T-helper 9 cell (primary cell): ENCODE measurements at places on chromosomes 7 and 10.
A peak's percentile ranks its signal among the peaks of the same experiment; 100 is the strongest.

DNA sequence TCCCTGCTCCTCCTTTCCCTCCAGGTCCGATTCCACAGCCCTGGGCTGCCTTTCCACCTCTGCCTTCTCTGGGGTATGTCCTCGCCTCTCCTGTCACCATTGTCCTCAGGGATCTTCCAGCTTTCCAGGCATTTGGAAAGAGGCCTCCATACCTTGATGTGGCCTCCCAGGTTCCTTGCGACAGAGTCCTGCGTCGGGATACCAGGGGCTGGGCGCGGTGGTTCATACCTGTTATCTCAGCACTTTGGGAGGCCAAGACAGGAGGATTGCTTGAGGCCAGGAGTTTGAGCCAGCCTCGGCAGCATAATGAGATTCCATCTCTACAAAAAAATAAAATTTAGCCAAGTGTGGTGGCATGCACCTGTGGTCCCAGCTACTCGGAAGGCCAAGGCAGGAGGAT lies 171.1 kb downstream of the CUX1 start:
- no peak for DNase-seq

DNA sequence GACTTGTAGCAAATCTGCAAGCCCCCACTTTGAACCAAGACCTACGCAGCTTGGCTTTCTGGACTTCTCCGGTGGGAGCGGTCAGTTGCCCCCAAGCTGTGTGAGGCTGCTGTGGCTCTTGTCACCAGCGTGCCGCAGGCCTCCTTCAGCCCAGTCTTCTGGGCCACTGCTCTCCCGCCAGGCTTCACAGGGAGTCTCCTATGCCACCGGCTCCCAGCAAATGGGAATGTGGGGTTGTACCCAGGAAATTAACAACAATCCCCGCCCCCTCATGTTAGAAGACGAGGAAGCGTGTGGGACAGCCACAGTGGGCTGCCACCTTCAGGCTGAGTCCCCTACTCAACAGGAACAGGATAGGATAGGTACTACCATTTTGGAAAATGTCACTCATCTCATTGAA lies 4.2 kb downstream of the WDR86 start:
- DNase-seq, result no peak

DNA sequence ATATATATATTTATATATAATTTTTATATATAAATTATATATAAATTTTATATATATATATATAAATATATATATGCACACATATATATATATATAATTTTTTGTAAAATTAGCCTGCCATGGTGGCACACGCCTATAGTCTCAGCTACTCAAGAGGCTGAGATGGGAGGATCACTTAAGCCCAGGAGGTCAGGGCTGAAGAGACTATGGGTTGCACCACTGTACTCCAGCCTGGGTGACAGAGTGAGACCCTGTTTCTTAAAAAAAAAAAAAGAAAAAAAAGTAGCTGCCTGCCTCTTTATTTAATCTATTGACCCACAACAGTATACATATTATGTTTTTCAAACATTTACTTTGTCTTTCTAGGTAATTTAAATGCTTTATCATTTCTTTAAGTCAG lies 19.2 kb downstream of the BCAP29 start:
- DNase-seq, result no peak

DNA sequence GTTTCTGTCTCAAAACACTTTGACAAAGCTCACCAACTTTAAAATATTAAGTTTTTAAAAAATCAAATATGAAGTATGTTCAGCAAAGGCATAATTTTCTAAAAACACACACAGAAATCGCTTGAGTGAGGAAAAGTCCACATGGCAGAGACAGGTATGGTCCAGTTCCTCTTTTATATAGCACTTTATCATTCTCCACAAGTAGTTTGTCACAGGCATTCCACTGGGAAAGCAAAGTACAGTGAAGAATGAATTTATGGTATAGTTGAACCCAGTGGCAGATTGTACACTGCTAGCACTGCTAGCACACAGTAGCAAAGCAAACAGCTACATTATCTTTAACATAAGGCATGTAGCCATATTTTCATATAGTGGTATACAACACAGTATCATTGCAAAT lies 102.3 kb downstream of the HECTD2 start:
- no peak for DNase-seq

DNA sequence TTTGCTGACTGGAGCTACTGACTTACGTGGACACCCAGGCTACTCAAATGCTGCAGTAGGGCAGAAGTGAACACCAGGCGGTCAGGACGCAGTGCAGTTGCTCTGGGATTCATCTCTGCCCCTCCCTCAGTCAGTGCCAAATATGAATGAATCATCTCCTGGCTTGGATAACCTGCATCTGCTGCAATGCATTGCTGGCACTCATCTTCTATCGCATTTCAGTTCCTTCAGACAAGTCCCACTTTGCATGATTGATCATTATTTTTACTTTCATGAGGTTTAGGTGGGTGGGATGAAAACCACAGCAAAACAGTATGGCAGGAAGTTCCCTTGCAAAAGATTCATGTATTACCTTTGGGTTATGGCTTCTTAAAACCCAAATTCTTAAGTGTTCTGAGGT lies 224.6 kb upstream of the NRP1 start:
- no peak for DNase-seq

GRCh38 chr7:124263232-124263827 lies 230.5 kb upstream of the TMEM229A start:
- no peak for DNase-seq

DNA sequence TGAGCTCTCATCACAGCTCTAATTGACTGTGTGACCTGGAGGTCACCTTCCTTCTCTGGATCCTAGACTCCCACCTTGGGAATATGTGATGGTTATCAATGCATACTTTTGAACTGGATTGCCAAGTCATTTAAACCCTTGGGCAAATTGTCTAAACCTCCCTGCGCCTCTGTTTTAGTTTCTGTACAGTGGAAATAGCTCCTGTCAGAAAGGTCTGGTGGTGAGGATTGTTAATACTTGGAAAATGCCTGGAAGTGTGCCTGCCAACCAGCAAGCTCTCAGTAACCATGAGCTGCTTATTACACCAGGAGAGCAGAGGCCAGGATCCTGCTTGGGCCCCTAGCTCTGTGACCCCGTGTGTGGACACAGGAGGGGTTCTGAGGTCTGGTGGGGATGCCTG lies 108.7 kb upstream of the PPIF start:
- no peak for DNase-seq

DNA sequence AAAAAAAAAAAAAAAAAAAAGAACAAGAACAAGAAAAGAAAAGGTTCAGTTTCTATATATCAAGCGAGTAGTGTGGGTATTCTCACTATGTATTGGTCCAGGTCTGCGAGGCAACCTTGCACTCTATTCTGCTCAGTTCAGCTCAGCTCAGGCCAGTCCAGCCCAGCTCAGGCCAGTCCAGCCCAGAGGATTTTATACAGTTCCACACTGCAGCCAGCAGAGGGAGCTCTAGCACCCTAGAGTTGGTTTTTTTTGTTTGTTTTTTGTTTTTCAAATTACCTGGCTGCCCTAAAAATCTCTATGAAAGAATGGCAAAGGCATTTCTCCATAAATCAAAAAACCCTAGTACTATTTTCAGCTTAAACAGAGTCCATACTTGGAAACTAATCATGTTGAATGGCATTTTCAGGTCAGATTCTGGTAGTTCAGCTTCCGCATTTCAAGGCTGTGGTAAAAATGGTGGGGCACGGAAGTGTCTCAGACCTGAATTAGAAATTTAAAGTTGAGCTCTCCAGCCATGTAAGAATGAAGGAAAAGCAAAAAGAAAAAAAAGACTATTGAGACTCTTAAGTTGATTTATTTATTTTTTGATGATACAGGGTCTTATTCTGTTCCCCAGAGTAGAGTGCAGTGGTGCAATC lies 55.2 kb upstream of the GSDME start:
- peak; percentile 49 for DNase-seq

DNA sequence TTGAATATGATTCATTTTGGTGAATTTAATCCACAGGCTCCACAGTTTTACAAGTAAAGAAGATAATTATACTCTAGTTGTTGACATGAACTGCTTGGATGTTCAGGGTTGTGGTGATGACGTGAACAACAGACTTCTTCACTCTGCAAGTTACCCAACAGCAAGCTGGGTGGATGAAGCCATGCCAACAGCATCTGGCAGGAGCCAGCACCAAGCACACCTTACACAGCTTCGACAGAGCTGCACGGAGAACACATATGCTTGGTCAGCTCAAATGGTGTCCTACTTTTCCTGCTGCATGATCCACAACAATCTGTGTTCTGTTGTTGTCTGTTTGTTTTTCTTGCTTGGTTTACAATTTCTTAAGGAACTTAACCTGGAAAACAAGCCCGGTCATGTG lies 9.8 kb downstream of the NOD1 start:
- DNase-seq, result no peak

GRCh38 chr10:70302292-70302691 lies 18.5 kb upstream of the NPFFR1 start:
- DNase-seq, result no peak

DNA sequence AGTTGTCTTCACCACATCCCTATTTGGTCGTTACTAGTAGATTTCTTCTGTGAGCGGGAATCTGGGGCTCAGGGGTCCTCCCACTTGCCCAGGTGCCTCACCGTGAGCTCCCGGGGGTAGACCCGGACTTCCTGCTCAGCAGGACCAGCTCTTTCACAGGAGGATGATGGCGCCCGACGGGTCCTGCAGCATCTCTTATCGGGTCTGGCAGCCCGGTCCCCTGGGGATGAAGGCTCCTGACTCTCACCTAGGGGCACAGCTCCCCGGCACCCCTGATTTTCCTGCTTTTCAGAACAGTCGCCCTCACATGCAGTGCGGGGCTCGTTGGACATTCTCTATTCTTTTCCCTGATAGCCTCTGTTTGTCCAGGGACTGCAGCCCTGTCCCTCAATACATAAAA lies 33.0 kb upstream of the SHH start:
- DNase-seq, result no peak

DNA sequence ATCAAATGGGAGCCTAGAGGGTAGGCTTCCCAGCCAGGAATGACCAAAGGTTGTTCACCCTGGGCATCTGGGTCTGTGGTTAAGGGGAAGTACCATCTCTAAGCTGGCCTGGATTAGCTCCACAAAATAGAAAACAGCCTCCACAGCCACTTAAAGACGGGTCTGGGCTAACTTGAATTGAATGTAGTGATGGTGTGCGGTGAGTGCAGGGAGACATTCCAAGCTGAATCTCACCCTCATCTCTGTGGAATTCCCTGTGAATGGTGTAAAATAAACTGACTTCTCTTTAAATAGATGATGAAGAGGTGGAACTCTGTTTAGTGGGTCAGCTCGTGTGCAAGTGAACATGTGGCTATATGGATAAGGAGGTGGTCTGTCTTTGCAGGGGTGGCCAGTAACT lies 251.0 kb downstream of the DYNC1I1 start:
- no peak for DNase-seq
